Stimulated activated CD8-positive, alpha-beta memory T cell treated with anti-CD3 and anti-CD28 coated beads, Interleukin-2, amount 100 ng/mL, for 1 hour (primary cell): ENCODE measurements at places on chromosomes 12 and 14.

- DNase-seq = no peak
Observed at GRCh38 chr14:99267837-99268781, 3.9 kb downstream of the BCL11B start.

DNA sequence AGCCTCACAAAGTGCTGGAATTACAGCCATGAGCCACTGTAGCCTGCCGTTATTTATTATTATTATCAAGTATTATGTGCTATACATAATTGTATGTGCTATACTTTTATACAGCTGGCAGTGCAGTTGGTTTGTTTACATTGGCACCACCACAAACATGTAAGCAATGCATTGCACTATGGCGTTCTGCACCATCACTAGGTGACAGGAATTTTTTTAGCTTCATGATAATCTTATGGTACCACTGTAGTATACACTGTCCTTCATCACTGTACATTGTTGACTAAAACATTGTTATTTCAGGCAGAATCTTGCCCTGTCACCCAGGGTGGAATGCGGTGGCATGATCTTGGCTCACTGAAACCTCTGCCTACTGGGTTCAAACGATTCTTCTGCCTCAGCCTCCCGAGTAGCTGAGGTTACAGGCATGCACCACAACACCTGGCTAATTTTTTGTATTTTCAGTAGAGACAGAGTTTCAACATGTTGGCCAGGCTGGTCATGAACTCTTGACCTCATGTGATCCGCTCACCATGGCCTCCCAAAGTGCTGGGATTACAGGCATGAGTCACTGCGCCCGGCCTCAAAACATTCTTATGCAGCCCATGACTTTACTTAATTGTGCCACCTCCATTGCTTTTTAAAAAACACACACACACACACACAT, 17.1 kb downstream of the MRPL42 start:
- no peak for DNase-seq

GRCh38 chr14:87065366-87065765, 927.6 kb downstream of the GALC start:
- DNase-seq = no peak

DNA sequence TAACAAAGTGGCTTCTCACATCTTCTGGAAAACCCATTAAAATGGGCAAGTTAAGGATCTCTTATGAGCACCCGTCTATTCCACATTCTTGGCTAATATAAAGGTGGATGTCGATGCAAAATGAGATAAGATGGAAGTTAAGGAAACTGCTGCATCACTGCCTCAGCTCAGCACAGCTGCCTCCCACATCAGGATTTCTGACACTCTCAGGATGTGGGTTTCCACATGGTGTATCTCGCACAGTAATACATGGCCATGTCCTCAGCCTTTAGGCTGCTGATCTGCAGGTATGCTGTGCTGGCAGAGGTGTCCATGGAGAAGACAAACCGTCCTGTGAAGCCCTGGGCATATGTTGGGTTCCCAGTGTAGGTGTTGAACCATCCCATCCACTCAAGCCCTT, 1348.0 kb downstream of the TMEM121 start:
- no peak for DNase-seq

- no peak for DNase-seq
Observed at GRCh38 chr14:49820176-49820575, 32.4 kb downstream of the NEMF start.

- DNase-seq = no peak
Observed at GRCh38 chr12:74801625-74802024, 264.0 kb downstream of the ATXN7L3B start.

GRCh38 chr14:61636779-61637178, 58.5 kb upstream of the HIF1A start:
- no peak for DNase-seq

- DNase-seq = no peak
Observed at GRCh38 chr14:54123841-54124240, 167.2 kb upstream of the BMP4 start.

- no peak for DNase-seq
Observed at GRCh38 chr14:87628129-87628528, 364.9 kb downstream of the GALC start.

DNA sequence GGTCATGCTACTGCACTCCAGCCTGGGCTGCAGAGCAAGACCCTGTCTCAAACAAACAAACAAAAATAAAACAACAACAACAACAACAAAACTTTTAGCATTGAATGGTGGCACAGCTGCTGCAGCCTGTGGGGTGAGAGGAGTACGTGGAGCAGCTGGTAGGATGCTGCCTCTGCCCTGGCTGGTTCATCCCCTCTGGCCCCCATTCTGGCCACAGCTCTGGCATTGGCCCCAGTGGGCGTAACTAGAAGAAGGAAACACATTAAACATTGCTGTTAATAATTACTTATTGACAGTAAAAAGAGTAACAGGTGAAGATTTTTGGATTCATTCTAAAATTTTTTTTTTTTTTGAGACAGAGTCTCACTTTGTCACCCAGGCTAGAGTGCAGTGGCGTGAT, 28.8 kb upstream of the C2CD5 start:
- DNase-seq = no peak

- DNase-seq = peak; percentile 97
Observed at GRCh38 chr12:119988472-119989360, at the start of gene BICDL1. Gene BICDL1, plus strand, starts transcription at chr12:119989236. Its CDS starts 633 bp downstream, at chr12:119989869.

- DNase-seq = no peak
Observed at GRCh38 chr14:77574446-77575115, 41.9 kb downstream of the SPTLC2 start.

DNA sequence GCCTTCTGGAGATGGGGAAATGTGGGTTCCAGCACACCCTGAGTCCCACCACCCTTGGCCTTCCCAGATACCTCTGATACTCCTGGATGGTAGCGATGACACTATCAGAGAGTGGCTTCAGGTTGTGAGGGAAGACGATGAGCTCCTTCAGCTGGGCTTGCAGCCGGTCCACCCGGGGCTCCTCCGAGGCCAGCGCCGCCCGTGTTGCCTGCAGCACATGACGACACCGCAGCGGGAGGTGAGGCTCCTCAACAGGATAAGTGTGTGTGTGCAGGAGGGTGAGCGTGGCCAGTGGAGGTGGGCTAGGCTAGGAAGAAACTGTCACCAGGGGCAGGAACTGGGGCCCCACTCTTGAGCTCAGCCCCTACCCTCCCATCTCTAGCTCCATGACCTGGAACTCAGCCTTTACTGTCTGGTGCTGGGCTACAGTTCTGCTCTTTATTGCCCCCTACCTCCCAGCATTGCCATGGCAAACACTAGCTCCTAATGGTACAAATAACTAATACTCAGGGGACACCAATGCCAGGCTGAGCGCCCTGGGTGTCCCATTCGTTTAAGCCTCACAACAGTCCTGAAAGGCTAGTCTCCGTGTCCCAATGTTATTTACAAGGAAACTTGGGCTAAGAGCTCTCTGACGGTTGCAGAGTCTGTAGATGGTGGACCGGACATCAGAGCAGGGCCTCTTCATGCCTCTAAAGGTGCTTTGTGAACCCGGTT, 64.1 kb downstream of the SYNE3 start:
- no peak for DNase-seq

DNA sequence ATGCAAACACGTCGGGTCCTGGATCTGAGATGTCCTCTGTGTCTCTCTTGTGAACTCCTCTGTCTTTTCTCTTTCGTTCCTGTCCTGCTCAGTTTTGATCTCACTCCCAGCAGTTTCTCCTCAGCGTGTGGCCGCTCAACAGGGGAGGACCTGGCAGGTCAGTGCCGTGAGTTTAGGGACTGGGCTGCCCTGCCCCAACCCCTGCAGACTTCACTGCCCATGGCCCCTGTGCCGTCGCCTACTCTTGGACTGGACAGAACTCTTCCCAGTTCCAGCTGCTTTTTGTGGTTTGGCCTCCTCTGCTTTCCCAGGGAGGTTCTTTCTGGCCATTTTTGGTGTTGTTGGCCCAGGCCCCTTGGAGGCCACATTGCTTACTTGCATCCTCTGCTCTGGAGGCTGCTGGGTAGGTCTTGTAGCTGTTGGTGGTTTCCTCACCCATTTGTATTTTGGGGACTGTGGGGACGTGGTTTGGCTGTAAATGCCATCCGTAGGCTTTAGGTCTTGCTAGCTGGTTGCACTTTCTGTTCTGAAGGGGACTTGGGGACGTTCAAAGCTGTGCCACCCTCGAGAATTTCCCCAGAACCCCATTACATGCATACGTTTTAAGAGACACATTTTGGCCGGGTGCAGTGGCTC, 20.0 kb upstream of the DNAH10 start:
- no peak for DNase-seq

DNA sequence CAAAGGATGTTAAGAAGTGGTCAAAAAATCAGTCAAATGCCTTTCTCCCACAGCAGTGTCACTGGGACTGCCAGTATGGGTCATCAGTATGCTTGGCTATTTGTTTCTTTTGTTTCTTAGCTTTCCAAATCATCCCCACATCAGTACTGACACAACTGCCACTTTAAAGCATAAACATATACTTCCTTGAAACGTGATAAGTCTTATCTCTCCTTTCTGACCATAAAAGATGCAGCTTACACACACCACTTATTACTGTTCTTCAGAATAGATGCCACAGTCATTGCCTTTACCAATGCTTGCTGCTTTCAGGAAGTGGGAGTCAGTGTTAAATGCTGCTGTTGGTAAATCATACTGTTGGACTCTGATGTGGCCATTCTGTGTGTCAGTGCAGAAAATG, 18.6 kb upstream of the GARIN2 start:
- DNase-seq = no peak

GRCh38 chr12:101793401-101793800, 37.4 kb downstream of the GNPTAB start:
- no peak for DNase-seq
